T1000 (cell line): ENCODE measurements at places on chromosomes 4 and X.

GRCh38 chr4:119897260-119897659 is 169.4 kb downstream of the MAD2L1 start:
- DNase-seq = no peak

GRCh38 chr4:89700766-89701423 is 136.1 kb downstream of the SNCA start:
- DNase-seq = no peak

DNA sequence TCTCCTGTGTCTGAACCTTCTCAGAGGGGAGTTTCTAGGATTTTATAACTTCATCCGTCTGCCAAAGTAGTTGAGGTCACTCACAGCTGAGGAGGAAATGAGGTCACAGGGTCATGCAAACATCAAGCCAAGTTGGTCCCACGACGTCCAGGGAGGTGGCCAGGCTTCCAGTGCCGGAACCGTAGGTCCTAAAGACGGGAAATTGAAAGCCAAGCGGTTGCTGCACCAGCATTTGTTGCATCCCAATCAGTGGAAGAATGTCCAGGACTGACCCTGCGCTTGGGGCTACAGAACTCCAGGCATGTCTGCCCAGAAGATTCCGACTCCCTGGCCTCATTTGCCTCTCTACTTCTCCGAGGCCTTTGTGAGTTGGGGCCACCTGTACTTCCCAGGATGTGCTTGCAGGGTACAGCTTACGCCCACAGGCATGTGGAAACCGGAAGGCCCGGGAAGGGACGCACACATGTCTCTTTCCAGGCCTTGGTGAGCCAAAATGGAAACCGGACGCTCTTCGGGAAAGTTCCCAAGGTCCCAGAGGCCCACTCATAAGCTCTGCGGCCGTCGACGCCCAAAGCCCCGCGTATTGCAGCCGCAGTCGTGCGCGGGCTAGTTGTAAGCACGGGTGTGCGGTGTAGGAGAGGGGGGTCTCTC is 9.3 kb downstream of the PRDM8 start:
- no peak for DNase-seq

DNA sequence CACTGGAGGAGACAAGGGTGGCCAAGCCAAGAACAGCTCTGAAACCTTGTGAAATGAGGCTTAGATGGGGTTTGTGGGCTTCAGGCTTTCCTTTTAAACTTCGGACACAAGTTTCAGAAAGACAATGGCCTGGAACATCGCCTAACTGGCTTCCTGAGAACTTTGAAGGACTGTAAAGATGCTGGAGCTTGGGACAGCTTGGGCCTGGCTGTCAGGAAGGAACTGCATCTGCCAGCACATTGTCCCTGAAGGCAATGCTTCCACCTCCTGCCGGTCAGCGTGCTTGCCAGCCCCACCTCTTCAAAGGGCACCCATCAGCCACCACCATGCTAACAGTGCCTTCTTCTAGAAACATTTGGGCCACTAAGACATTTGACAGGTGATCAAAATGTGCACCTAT is 107.9 kb downstream of the DRD5 start:
- no peak for DNase-seq

- DNase-seq = no peak
These were observed 881 bp downstream of the LRCH2 start for GRCh38 chrX:115232933-115233496.

DNA sequence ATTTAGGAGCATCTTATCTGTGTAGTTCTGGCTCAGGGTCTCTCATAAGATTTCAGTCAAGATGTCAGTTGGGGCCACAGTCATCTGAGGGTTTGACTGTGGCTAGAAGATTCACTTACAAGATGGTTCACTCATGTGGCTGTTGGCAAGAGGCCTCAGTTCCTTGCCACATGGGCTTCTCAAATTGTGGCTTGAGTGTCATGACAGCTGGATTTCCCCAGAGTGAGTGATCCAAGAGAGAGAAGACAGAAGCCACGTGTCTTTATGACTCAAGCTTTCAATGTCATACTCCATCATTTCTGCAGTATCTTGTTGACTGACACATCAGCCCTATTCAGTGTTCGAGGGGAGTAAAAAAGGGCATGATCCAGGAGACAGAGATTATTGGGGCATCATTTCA is 131.3 kb upstream of the AP1S2 start:
- DNase-seq = no peak

DNA sequence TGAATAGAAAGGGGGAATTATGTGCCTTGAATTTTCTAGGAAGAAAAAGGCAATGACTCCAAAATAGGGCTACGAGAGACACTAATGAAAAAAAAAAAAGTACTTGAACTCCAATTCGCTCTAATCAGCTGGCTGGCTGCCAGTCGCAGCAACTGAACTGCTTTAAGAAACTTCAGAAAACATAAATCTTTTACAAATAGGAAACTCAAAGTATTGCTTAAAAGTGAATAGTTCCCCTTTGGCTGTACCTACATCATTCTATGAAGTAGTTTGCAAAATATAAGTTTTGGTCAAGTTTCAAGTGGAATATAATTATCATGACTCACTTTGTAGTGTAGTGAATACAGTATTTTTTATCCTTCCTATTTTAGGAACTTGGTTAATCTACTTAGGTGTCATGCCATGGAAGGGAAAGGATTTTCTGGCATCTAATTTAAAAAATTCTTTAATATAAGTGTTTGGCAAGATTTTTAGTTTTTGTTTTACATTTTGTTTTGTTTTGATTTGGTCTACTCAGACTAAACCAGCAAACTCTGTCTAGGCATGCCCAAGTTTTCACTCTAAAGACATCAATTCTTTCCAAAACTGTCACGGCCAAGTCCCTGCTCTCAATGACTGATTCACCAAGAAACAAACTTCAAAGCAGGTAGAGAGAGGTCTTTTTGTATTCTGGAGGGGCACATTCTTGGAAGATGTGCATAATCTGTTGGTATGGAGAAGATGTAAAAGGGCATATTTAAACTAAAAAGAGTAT is 382.4 kb upstream of the GALNT7 start:
- DNase-seq = no peak

DNA sequence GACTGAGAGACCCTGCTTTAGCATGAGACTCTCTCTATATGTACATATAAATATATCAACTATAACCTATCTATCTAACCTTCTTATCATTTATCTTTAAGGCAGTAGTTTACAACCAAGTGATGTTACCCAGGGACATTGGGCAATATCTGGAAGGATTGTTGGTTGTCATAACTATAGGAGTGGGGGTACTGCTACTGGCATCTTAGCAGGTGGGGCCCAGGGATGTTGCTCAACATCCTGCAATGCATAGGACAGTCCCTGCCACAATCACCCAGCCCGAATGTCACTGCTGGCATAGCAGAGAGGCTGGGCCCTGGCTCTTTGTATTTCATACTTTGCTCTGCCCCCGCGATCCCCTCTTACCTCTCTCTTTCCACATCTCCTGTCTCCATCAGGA is 397.7 kb downstream of the IL15 start:
- no peak for DNase-seq

DNA sequence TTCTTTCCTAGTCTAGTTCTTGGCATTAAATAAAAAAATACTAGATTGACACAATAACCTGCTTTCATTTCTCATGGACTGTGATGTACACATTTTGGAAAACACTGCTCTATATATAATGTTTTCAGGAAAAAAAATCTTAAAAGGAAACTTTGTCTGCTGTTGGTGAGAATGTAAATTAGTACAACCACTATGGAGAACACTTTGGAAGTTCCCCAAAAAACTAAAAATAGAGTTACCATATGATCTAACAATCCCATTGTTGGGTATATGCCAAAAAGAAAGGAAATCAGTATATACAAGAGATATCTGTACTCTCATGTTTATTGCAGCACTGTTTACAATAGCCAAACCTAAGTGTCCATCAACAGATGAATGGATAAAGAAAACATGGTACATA is 202.3 kb downstream of the PPP3CA start:
- DNase-seq = no peak

- no peak for DNase-seq
These were observed 203.6 kb upstream of the AGTR2 start for GRCh38 chrX:115966920-115967319.

DNA sequence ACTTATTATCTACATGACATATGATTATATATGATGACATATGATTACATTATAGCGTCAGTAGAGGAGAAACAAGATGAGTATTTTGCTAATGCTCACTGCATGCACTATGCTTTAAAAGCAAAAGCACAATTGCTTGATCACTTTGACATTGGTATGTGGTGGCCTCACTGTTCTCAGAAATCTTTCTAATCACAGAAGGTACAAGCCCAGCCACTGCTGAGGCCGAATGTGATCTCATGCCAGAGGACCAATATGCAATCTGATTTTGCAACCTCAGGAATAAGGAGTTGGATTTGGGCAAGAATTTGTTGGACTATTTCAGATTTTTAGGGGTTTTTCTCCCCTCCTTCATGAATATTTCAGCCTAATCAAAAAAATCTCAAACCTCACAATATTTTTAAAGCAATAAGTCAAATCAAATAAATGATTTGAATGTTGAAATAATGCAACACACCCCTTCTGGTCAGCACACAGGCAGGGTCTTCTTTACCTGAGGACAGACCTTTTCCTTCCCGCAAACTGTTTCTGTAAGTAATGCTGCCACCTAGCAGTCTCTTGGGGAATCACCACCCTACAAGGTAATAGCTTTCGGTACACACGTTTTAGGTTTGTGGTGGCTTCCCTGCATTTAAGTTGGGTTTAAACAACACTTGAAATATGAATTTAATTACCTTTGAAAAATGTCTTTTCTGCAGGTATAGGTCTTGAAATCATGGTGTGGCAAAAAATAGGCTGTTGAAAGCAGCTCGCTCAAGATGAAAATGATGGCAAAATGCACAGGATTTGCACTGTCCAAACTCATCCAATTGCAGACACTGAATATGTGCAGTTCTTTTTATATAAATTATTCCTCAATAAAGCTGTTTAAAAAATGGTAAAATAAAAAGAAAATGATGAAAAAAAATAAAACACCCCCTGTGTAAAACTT is 4.8 kb upstream of the CXCL13 start:
- no peak for DNase-seq
